ENCODE measurements at places on chromosomes 11 and 22.

- no peak for DNase-seq
Observed at GRCh38 chr11:76729214-76729613, 53.9 kb upstream of the TSKU start.

- DNase-seq: peak; percentile 41
Observed at GRCh38 chr11:120061761-120062560, 76.0 kb downstream of the TRIM29 start.

GRCh38 chr11:44450295-44450932 lies 115.0 kb upstream of the CD82 start:
- no peak for DNase-seq

DNA sequence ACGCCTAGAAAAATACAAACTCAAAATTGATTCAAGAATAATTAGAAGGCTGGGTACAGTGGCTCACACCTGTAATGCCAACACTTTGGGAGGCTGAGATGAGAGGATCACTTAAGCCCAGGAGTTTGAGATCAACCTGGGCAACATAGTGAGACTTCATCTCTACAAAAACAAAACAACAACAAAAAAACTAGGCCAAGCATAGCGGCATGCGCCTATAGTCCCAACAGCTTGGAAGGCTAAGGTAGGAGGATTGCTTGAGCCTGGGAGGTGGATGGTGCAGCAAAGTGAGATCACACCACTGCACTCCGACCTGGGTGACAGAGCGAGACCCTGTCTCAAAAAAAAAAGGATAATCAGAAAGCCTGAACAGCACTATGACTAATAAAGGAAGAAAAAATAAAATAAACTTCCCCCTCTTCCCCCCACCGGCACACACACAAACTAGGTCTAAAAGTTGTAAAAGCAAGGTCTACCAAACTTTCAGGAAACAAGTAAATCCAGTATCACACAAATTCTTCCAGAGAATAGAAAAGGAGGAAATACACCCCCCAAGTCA lies 35.8 kb downstream of the RRAS2 start:
- no peak for DNase-seq

DNA sequence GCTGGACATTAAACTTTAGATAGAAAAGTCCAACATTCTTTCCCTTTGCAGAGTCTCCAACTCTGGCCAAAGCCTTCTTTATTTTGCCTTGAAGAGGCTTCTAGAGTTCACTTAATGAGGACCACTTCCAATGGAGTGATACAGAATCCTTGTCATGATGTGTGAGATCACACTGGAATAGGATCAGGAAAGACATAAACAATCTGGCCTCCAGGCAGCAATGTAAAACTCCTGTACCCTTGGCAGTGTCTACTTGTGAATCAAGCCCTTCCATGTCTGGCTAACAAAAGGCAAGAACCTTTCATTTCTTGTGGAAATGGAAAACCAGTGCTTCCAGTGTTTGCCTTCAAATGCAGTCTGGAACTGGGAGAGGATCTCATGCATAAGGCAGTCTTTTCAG lies 56.5 kb upstream of the FIBIN start:
- no peak for DNase-seq

- DNase-seq: no peak
Observed at GRCh38 chr11:110886288-110886970, 174.2 kb upstream of the ARHGAP20 start.

DNA sequence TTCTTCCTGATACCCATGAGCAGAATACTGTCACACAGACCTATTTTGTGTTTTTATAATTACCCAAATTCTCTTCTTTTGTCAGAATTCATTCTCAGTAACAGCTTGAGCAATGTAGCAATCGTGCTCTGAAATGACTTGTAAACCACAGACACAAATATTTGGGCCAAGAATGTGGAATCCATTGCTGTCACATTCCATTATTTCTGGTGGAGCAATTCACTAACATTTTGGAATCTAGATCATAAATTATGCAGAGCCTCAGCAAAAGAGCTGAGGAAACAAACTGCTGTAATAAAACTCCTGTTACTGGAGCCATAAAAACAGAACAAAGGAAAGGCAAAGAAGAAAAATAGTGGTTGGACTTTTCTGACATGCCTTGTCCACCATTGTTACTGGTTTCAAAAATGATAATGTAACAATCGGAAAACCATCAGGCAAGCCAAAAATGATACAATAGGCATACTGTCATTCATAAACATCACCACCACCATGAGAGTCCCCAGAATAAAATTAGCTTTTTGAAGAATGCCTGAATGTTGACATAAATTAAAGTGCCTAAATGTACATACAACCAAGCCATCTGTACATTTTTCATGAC lies 223.4 kb upstream of the PITPNB start:
- peak; percentile 98 for DNase-seq

GRCh38 chr22:37703906-37704305 lies 7.1 kb downstream of the TRIOBP start:
- DNase-seq: no peak

- DNase-seq: peak; percentile 76
Observed at GRCh38 chr11:79437981-79438630, 2.7 kb downstream of the TENM4 start.

DNA sequence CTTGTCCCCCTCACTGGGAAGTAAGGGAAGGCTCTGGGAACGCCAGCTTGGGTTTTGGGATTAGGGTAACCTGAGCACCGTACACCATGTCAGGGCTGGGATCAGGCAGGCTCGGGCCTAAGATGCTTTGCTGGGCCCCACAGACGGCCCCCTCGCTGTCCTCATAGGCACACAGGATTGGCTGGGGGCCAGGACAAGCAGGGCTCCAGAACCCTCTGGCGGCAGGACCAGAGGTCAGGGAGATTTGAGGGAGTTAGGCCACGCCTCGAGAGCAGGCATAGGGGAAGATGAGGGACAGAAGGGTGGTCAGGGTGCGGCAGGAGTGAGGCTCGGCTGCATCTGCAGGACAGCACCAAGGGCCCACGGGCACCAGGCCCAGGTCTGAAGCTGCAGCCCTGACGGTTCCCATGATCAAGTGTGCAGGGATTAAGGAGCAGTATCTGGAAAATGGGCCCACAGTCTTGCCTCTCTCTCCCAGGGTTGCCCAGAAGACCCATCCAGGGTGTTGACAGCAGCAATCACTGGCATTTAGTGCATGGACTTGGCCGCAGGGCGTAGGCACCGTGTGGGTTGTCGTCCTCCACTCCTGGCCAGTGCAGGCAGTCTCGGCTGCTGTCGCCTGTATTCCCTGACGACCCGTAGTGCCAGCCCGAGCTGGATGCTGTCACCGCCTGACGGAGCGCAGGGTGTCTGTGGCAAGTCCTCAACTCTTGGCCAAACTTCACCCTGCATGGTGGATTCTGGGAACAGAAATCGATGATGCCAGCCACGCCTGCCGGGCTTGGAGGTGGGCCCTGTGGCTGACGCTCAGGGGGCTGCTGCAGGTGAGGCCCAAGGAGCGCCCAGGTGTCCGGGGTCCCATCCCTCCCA lies 15.7 kb upstream of the GNB1L start:
- DNase-seq: no peak

DNA sequence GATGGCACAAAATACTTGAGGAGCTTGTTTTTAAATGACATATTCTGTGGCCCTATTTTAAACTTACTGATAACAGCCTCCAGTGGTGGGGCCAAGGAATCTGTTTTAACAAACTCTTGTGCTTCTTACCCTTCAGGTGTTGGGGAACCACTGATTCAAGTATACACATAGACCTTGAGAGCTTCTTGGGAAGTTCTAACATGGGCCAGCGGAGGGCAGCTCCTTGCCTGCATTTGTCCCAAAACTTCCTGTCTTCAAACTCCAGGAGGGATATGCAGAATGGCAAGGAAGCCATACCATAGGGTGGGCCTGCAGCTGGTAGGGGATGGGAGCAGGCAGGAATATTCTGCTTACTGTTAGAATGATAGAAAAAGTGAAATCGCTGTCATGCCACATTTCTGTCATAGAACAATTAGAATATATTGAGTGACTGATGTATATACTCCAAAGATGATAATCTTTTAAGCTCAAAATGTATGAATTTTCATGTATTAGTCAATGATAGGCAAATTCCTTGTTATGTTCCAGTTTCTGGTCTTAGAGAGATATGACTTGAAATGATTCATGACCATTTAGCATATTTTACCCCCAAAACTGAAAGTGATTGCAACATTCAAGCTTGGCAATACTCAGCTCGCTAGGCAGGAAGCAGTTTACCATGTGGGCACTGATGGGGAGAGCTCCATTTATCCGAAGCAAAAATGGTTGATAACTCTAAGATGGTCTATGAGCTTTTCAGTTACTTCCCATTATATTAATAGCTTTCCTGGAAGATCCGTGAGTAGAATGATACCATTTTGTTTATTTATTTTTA lies 9.2 kb downstream of the EXT2 start:
- DNase-seq: no peak

GRCh38 chr22:38051261-38051660 lies 5.9 kb upstream of the PICK1 start:
- no peak for DNase-seq

DNA sequence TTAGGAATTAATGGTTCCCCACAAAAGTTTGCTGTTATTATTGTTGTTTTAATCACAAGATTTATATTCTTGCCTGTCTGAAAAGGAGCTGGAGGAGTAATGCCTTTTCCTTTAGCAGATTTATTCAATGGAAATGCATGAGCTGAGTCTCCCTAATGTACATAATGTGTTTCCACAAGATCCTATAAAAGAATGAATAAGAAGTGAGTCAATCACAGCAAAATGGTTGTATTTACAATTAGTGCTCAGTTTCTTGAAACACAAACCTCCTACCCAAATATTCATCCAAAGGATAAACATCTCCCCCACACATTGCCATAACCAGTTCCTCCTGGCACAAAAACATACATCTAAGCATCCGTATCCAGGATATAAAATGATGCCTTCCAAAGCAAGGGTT lies 33.3 kb downstream of the ME3 start:
- peak; percentile 56 for DNase-seq

- no peak for DNase-seq
Observed at GRCh38 chr11:1839924-1840779, 1.4 kb downstream of the TNNI2 start.

GRCh38 chr11:65524741-65525545 lies at the start of gene SCYL1:
Gene SCYL1, plus strand, starts transcription at chr11:65525083. Its CDS starts 71 bp downstream, at chr11:65525154.
- DNase-seq: peak; percentile 81

- DNase-seq: no peak
Observed at GRCh38 chr22:25485626-25486545, 78.6 kb upstream of the GRK3 start.

- DNase-seq: no peak
Observed at GRCh38 chr11:48210052-48210451, 6.6 kb upstream of the OR4B1 start.

- DNase-seq: no peak
Observed at GRCh38 chr11:73318501-73319011, 10.5 kb downstream of the ARHGEF17 start.

DNA sequence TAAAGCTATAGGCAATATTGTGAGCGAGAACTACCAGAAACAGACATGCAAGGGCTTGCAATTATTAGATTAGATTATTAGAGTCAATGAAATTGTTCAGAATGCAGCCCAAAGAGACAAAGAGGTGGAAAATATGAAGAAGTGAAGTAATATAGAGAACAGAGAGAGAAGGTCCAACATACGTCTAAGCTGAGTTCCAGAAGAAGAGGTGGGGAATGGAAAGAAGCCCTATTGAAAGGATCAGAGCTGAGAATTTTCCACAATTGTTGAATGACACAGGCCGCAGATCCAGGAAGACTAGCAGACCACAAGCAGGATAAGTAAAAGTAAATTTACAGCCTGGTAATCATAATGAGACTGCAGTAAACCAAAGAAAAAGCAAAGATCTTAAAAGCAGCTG lies 93.2 kb downstream of the EXT2 start:
- no peak for DNase-seq

DNA sequence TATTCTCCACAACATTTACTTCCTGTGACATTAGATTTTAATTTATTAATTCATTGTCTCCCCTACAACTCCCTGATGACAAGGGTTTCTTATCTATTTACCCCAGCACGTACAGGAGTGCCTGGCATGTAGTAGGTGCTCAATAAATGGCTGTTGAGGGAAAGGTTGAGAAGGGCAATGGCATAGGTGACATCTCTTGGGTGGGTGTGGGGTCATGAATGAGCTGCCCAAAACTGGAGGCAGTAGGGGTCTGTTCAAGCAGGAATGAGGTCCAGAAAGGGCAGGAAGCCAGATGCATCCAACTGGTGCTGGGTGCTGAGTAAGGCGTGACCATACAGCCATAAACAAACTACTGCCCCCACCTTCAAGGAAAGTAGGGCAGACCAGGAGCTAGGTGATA lies 2.8 kb downstream of the VWCE start:
- DNase-seq: no peak

DNA sequence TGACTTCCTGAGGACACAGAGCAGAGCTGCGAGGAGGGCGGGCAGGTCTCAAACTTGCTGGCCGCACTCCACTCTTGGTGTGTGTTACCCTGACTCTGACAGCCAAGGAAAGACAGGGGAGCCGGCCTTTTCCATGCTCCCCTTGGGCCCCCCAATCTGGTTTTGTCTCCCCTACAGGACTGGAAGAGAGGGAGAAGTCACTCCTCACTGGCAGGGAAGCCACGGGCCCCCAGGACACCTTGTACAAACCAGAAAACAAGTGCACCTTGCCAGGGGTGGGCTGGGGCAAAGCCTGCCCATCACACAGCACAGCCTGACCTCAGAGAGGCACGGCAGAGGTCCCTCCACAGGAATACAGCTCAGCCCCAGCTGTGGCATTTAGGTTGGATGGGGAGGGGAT lies 20.2 kb downstream of the CBX7 start:
- DNase-seq: no peak

- no peak for DNase-seq
Observed at GRCh38 chr11:2316963-2317244, 15.1 kb downstream of the TSPAN32 start.

GRCh38 chr11:13104619-13105236 lies 95.6 kb downstream of the RASSF10 start:
- no peak for DNase-seq

- DNase-seq: peak; percentile 26
Observed at GRCh38 chr11:19241260-19242178, 774 bp upstream of the E2F8 start.

DNA sequence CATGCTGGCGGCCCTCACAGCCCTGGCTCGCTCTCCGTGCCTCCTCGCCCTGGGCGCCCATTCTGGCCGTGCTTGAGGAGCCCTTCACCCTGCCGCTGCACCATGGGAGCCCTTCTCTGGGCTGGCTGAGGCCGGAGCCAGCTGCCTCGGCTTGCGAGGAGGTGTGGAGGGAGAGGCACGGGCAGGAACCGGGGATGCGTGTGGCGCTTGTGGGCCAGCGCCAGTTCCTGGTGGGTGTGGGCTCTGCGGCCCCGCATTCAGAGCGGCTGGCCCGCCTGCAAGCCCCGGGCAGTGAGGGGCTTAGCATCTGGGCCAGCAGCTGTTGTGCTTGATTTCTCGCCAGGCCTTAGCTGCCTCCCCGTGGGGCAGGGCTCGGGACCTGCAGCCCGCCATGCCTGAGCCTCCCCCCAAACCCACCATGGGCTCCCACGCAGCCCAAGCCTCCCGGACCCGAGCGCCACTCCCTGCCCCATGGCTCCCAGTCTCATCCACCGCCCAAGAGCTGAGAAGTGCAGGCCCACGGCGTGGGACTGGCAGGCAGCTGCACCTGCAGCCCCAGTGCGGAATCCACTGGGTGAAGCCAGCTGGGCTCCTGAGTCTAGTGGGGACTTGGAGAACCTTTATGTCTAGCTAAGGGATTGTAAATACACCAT lies 163.4 kb upstream of the LRRC4C start:
- no peak for DNase-seq

GRCh38 chr11:37203006-37203405 lies 605.0 kb upstream of the RAG2 start:
- DNase-seq: no peak

All from fibroblast of skin of right quadriceps (primary cell).